ENCODE measurements at places on chromosomes 3 and 15.

DNA sequence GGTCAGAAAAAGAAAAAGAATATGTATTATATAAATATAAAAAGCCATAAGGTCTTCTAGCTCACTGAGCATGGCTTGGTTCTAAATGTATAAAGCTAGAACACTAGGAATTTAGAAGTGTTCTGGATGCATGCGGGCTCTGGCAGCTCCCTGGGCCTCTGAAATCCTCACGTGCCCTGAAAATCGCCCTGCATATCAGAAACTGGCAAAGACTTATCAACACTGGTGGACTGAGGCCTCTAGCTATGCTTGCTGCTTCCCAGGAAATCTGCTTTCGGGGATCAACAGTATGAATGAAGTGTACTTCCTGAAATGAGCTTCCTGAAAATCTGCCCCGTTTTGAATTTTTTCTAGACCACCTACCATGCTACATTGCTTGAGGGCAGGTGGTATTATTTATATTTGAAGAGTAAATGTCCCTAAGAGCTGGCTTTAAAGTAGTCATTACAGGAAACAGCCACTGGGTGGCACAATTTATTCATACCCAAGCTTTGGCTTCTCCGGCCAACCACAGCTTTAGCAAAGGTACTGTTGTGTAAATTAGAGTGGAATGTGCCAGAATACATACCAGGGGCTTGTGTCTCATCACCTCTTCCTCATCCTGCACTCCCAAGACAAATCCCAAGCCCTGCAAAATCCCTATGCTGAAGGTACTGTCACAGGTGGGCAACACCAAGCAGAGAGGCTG lies 17.7 kb downstream of the CRTAP start:
- DNase-seq, result peak; percentile 66

GRCh38 chr3:127808197-127808596 lies 14.1 kb downstream of the MGLL start:
- DNase-seq, result no peak

DNA sequence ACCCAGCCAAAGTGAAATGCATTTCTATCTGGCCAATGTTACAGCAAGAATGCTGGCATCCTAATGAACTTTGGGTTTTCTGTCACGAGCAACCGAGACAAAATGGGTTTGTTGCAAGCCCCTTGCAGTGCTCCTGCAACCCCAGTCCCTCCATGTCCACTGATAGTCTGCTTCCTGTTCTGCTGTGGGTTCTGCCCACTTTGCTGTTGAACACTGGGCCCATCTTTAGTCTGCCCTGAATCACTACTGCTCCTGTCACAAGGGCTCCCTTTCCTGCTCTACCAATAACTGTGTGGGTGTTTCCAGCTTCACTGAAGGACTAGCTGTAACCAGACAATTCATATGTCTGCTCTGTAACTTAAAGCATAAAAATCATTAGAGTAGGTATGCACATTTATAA lies 12.7 kb upstream of the OXSR1 start:
- DNase-seq, result no peak

GRCh38 chr3:176522436-176522835 lies 674.8 kb downstream of the TBL1XR1 start:
- no peak for DNase-seq

DNA sequence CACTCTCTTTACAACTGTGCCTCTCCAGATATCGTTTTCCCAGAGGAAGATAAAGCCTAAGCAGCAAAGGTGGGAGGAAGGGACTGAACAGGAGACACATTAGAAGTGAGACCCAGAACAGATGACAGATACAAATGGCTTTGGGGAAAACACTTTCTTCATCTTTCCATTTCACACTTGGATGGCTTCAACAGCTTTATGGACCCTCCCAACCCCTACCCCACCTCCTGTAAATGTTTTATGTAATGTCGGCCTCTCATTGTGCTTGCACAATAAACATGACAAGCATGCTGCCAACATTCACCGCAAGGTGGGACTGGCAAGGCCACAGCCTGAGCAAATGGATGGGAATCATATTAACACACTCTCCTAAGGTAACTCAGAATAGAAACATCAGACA lies 1088.6 kb downstream of the TUSC7 start:
- DNase-seq, result no peak
